ENCODE measurements at places on chromosomes 7 and 10.

- no peak for DNase-seq
Observed at GRCh38 chr10:16527452-16527851, 5.8 kb upstream of the C1QL3 start.

DNA sequence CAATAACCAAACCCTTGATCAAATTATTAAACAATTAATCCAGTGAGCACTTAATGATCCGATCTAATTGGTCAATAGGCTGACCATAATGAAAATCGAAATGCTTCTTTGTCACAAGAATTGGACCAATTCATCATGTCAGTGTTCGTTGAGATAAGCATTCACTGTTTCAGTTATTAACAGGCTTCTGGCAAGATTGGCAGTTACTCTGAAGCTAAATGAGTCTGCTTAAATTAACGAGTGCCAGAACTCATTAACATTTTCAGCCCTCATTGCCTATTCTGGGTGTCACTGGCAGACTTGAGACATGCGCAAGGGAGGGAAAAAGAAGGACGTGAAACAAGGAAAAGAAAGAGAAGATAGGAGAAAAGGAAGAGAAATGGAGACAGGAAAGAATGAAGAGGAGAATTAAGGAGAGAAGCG lies 30.7 kb upstream of the SLC26A3 start:
- DNase-seq, result no peak

DNA sequence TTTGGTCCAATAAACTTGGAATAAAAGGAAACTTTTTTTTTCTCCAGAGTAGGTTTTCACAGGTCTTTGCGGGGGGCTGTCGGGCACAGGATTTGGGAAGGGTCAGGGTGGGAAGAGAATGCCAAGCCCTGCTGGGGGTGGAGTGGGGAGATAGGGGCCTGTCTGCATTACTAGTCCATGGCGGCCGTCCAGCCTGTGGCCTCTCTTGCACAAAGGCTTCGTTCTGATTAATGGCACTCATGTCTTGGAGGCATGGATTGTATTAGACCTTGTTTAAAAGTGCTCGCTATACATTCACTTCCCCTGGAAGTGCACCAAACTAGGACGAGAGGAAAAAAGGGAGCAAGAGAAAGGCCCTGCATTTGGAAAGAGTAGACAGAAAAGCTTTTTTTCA lies 37.2 kb downstream of the LRMDA start:
- DNase-seq, result no peak

DNA sequence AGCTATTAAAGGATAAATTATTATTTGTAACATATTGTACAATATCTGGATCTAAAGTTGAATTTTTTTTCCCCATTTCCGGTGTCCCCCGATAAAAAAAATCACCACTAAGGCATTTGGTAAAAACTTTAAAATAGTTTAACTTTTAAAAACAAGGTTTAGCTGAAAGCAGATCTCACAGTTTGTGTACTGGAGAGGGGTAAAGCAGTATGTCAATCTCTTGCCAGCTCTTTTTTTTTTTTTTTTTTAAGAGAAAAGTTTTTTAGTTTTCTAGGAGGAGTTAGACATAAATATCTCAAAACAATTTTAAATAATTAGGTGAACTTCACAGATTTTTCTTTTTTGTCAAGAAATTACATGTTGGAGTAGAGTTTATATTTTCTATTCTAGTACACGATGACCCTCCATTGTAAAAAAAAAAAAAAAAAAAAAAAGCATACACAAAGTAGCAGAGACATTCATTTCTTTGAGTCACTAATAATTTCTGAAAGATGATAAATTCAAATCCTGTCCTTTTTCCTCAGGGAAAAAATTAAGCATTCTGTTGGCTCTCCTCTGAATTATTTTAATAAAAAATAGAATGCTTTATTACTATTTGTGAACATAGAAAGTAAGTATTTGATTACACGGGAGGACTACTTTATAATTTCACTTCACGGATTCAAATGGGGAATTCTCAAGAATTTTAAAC lies 1.9 kb upstream of the HBP1 start:
- DNase-seq, result no peak

GRCh38 chr10:3455385-3456334 lies 283.1 kb upstream of the PITRM1 start:
- no peak for DNase-seq

- no peak for DNase-seq
Observed at GRCh38 chr10:1532636-1533035, 204.7 kb downstream of the ADARB2 start.

DNA sequence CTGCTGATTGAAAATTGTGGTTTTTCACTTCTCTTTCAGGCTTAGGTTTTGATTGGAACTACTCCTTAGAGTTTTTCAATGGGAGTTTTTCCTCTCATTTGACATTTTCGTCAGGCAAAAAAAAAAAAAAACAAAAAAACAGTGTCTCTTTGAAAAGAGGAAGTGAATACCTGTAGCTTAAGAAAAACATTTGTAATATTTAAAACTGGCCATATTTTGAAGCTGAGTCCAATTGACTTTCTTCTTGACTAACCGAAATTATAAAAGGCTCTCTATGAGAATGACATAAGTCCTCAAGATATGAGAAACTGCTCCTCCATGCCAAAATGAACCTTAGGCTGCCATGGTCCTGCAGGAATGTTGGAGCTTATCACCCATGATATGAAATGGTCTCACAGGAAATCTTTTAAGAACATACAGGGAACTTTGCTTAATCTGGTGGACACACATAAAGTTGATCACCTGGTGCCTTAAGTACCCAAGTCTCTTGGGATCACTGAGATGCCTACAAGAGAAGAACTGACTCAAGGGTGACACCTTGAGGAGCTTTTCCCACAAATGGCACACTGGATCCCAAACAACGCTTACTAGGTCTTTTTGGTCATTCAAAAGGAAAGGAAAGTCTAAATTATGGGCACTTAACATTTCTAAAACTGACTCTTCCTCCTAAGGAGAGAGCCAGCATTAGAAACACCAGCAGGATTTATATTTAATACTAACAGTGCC lies 263.4 kb downstream of the CDC14C start:
- DNase-seq, result no peak

DNA sequence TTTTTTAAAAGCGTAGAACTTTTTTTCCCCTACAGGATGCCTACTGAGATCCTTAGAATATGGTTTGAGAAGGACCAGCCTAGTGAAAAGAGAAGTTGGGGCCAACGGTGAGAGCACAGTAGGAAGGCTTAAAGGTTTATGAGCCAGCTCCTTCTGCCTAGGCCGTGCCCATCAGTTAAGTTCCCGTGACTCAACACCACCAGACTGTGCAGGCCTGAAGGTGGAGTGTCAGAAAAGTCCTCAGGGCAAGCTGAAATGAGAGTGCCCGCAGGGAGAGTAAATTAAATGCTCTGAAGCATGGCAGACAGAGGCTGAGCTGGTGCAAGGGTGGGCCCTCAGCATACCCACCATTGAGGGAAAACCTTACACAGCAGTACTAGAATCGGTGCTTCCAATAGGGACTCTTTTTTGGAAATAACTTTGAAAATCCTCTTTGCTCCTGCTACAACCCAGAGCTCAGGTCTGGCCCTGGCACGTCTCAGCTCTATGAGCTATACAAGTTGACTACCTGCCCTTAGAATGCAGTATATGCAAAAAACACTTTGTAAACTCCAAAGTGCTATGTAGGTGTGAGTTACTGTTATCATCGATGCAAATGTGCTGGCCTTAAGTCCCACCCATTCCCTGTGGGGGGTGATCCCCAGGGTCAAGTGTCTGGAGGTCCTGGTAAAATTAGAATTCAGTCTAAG lies 15.2 kb upstream of the C10orf67 start:
- no peak for DNase-seq

DNA sequence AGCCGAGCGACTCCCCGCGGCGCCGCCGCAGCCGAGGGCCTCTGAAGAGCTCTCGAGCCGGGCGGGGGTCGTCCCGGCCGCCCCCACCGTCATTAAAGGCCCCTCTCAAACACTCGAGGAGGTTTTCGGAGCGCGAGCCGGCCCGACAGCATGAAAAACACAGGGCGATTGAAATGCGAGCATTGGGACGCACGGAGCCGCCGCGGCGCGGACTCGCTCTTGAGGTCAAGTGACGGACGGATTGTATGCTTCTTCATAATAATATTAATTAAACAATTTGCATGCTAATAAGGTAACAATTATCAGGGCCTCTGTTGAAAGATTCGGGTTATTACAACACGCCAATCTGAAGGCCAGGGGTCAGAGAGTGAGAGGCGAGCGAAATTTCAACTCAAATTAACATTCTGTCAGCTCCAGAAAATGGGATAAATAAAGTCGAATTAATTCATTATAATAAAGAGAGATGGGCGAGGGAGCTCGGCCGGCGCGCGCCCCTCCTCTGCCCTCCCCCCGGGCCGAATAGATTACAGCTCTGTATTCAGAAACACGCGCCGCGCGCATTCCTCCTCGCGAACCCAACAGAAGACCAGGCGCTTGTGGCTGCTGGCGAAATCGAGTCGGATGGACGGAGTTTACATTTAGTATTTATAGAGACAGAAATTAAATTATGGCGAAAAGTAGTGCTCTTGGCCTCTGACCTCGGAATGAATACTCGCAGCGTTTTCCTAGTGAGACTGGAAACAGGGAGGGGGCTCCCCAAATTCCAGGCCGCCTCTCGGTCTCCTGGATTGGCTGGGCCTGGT lies 2.1 kb upstream of the UNCX start:
- no peak for DNase-seq

DNA sequence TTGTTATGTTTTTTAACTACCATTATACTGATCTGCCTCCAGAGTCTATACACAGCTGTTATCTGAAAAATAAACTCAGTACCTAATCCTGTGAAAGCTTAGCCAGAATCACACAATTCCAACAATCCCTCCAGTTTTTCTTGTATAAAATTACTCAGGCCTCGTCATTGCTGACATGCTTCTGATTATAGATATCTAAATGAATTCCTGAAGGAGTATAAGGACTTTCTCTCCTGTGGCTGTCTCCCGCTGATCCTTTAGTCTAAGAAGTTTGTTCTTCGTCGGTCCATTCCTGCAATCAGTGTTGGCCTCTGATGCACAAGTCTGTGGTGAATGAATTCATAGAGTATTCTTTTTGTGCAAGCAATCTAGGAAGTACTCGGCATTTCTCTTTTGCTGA lies 288.9 kb upstream of the SEMA3C start:
- no peak for DNase-seq

DNA sequence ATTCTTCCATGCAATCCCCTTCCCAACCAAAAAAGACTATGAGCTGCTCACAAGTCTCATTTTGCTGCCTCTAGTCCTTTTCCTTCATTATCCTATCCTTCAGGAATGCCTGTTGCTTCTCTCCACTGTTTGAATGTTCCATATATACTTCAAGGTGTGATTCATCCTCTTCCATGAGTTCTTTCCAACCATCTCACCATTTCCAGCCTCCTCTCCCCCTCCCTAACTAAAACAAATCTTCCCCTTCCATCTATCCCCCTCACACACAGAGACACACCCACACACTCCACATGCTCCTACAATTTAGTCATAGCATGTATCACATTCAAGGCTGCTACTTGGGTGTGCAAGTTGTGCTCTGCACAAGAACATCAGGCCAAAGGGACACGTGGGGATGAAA lies 254.3 kb downstream of the DYNC1I1 start:
- no peak for DNase-seq

DNA sequence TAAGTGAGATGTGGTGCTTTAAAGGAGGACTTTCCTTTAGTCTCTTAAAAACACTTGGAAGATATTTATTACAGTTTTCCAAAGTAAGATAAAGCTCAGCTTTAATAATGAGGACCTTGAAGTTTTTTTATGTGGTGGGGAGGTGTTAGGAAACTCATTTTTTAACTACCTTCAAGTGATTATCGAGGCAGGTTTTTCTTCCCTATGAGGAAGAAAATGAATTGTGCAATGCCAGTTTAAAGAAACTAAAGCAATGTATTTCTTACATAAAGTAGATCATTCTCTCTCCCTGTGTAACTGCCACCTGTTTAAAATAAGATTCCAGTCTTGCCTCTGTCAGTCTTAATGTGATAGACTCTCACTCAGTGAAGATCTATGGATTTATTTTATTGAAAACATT lies 27.9 kb downstream of the ZEB1 start:
- DNase-seq, result no peak

DNA sequence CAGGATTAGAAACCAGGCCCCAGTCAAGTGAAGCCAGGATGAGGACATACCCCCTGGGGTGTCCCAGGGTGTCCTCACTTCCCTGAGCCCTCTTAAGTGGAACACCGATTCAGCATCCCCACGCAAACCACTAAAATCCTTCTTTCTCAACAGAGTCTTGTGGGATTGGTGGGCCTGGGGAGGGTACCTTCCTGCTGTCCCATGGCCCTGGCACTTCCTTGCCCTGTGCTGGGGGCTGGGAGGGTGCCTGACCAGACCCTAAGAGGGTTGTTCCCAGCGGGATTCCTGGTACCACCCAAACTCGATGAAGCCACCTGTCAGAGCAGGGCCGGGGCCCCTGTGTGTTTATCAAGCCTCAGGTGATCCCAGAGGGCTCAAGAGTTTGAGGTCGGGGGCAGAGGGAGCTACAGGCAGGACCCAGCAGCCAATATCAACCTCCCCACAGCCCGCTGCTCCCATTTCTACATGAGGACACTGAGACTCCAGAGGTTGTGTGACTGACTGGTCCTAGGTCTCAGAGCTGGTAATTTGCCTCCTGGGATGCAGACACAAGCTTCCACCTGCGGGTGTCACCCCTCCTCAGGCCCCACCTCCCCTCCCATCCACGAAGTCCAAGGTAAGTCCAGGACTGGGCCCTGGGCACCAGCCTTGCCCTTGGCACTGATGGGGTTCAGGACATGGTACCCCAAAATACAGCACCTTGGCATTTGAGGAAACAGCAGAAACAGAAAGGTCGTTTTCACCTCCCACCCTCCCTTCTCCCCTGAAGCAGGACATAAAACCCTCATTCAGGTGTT lies 31.4 kb downstream of the OAT start:
- DNase-seq, result no peak

DNA sequence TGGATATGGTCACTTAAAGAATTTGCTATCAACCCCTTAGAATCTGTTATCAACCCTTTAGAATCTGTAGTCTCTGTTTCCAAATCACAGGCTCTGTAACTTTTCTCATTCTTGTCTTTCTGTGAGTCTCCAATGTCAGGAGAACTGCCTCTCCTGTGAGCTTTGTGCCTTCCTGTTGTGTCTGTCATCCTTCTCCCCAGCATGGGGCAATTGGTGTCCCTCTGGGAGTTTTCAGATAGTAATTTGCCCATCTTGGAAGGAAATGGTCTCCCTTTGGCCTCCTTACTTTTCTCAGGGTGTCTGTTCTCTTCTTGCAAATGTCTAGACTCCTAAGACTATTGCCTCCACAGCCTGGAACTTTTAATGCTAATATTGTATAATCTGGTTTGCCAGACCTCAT lies 521.9 kb downstream of the NRG3 start:
- no peak for DNase-seq

DNA sequence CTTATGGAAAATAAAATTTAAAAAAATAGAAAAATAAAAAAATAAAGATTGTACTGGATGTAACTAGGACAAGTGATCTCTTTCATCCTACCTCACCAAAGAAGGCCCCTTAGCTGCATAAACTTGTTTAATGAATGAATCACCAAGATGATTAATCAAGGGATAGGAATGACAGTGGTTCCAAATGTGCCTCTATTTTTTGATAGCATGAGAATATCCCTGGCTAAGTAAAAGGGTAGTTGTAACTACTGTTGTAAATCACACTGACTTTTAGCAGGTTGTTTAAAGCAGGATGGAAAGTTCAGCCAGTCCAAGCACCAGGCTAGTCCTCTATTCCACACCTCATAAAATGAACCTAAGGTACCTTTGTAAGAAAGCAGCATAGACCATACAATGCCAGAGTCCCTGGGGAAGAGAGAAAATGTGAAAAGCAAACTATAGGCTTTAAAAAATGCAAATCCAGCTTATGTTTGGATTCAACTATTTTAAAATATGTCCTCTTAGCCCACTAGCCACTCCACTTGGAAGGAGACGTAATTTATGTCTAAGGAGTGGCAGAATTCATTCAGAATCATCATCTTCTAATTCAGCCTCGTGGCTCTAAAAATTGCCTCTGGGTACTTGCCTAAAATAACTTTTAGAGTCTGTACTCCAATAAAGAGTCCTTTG lies 126.8 kb downstream of the SKIDA1 start:
- DNase-seq, result no peak
